CD4-positive, alpha-beta T cell treated with Interferon alpha-2 for 1 hour (primary cell): ENCODE measurements at places on chromosomes 1 and 21.

GRCh38 chr1:63634471-63634870 lies 41.3 kb downstream of the PGM1 start:
- DNase-seq, result no peak

DNA sequence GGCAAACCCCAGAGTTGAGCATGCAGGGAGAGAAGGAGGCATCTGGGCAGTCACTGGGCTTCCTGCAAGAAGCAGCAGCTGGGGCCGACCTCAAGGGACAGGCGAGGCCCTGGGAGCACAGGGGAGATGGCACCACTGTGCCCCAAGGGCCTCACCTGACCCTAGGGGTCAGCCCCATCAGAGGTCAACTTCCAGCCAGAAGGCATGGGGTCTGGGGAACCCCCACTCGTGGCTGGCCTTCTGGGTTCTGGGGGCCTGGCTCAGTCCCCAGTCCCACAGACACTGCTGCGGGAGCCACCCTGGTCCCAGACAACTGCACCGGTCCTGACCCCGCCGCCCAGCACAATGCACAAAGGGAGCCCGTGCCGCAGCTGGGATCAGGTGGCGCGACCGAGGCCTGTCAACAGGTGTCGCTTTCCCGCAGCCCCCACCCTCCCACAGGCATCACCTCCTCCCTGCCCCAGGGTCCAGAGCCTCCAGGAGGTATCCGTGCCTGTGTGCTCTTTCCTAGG lies 6.2 kb downstream of the WNT9A start:
- no peak for DNase-seq

- DNase-seq, result no peak
These were observed 4.2 kb downstream of the RASSF5 start for GRCh38 chr1:206511362-206512057.

- no peak for DNase-seq
These were observed 55.0 kb upstream of the TLR5 start for GRCh38 chr1:223197923-223198627.

- peak; percentile 90 for DNase-seq
These were observed 32.4 kb upstream of the NFIA start for GRCh38 chr1:61049850-61050540.
